Occipital lobe (tissue), 3 donors: ENCODE measurements at places on chromosomes 2 and 18. TPM values are rescaled to one million over a fixed set of nuclear protein-coding genes. Genes with fewer than 3 reads are reported as not detected.

BUB1 gene
- 7.8 TPM for total RNA-seq

SERPINB2 gene
- 0.62 TPM for total RNA-seq

DNA sequence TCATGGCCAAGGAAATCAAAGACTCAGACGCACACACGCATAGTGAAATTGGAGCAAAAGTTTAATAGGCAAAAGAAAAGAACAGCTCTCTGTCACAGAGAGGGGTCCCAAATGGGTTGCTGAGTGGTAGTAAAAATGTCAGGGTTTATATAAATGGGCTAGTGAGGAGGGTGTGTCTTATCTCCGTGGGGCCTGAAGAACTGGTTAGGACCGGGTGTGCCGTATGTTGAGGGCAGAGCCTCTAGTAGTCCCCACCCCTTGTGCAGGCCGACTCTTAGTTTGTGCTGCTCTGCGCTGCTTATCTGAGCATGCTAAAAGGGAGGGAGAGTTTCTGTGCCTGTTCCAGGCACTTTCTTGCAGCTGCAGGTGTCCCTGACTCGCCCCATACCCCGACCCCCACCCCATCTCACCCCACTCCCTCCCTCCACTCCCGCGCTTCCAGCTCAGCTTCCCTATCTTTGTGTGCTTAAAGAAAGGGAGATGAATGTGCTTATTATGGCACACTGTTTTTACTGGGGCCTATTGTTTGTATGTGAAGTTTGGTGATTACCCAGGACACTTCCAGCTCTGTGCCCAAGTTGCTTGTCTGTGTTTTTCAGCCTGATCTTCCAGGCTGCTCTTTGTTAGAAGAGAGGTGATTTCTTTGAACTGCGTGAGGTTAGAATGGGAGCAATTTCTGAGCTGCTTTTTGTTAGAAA is 167.4 kb downstream of the SPAG16 start:
- DNase-seq, result no peak

FBXO41 gene
- total RNA-seq, result 27.0 TPM

DNA sequence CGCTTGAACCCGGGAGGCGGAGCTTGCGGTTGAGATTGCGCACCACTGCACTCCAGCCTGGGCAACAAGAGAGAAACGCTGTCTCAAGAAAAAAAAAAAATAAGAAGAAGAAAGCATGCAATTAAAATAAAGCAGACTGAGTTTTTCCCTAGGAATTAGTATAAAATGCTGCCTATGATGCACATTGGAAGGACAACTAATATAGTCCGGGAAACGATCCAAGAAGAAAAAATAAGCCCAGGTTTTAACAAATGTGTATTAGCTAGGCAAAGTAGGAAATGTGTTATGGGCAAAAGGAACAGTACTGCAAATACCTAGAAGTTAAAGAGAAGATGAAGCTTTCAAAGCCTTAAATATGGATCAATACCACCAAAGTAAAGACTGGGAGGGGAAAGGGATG is 64.0 kb downstream of the SPIRE1 start:
- no peak for DNase-seq

- no peak for DNase-seq
Measured at GRCh38 chr2:46580416-46580815, 101.1 kb downstream of the TMEM247 start.

CHRNA1 gene
- not detected for total RNA-seq

TMEM37 gene
- not detected for total RNA-seq

DNA sequence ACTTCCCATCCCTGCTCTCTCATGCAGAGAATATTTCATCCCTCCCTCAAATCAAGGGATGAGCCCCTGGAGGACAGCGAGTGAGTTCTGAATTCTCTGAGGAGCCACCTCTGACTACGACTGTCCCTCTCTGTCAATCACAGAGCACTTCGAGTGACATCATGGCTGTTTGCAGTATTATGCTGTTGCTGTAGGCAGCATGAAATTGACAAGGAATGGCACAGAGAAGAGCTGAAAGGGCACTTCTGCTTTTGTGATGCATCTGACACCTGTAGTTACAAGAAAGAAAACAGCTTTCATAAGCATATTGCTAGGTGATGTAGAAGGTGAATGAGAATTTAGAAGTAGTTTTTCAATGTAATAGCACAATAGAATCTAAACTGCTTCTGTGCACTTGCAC is 166.9 kb downstream of the ARHGAP15 start:
- DNase-seq, result no peak

GRCh38 chr2:186991766-186992417 is 142.9 kb upstream of the ZSWIM2 start:
- DNase-seq, result no peak

CETN1 gene
- total RNA-seq, result not detected

DNA sequence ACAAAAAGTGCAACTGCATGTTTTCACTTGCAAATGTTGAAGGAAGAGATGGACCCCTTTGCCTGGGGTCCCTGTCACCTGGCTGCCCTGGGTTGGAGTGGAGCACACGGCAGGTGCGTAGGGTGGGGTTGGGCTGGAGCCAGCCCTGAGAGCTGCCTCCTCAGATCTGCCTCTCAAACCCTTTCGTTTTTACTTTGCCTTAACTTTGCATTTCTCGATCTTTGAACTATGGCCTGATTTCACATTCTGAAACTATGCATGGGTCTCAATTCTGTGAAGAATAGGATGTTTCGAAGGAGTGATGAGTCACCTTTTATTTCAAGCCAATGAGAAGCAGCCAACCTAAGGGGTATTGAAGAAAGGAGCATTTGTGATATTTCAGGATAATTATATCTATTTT is 132.8 kb downstream of the ACOXL start:
- DNase-seq, result no peak

- DNase-seq, result no peak
Measured at GRCh38 chr2:239329972-239330572, 70.7 kb downstream of the HDAC4 start.

- DNase-seq, result no peak
Measured at GRCh38 chr2:14256890-14257289, 375.6 kb upstream of the LRATD1 start.

GRCh38 chr18:2108591-2108990 is 462.7 kb downstream of the METTL4 start:
- no peak for DNase-seq

NEURL3 gene
- 0.16 TPM for total RNA-seq

DNA sequence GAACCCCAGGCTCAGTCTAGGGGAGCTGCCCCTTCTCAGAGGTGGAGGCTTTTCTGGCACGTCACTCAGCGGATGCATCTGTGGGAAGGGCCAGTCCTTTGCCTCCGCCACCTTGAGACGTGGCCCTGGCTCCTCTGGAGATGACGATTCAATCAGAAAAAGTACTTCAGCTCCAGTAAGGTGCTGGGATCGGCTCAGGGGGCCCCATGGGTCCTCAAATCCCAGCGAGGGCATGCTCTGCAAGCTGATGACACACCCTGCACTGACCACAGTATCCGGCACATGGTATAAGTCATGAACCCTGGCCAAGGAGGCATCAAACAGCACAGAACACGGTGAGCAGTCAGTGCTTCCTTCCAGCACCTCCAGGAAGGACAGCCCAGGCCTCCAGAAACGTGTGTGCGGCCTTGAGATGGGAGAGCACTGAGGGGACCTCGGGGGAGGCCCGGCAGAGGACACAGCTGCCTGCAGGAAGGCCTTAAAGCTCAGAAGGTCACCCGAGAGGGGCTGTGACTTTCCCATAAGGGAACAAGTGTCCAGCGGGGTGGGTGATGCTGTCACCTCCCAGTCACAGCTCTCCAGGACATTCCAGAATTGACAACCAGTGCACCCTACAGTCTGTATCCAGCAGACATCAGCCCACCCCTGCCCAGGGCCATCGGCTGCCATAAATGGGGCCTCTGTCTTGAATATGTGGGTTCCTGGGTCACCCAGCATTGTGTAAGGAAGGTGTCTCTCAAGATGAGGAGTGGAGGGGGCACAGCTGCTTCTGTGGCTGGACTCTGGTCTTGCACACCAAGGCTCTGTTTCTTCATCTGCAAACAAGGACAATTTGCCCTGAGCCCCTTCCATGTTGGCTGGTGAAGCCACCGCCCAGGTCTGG is 205.8 kb downstream of the NDUFA10 start:
- no peak for DNase-seq

LOXL3 gene
- total RNA-seq, result 16.1 TPM

DNA sequence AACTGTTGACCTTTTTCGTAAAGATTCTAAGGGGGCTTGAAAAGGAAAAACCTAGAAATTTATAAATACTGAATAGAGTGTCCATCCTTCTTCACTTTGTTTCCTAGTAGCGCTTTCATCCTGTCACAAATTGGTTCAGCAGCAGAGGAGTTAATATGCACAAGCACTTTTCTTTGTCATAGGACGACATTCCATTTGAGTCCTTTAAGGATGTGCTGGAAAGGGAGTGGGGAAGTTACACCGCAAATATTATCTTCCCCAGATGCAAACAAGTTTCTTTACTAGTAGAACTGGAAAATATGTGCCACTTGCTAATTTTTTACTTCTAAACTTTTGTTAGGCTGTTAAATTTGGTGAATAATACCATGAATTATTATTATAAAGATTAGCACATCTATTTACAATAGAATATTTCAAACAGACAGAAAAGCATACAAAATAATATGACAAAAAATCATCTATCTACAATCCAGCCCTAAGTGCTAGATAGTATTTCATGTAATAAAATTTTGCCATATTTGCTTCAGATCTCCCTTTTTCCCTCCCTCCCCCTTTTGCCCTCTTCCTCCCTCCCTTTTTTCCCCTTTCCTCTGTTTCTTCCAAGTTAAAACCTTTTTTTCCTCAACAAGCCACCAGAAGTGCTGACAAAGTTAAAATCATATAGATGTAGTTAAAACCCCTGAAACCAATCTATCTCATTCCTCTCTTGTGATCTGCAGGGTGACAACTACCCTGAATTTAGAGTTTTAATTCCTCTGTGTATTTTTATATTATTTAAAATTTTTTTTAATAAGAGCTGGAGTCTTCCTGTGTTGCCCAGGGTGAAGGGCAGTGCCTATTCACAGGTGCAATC is 50.5 kb upstream of the MAP4K3 start:
- DNase-seq, result no peak

- no peak for DNase-seq
Measured at GRCh38 chr2:176128172-176128981, 1.1 kb upstream of the HOXD8 start.

DNA sequence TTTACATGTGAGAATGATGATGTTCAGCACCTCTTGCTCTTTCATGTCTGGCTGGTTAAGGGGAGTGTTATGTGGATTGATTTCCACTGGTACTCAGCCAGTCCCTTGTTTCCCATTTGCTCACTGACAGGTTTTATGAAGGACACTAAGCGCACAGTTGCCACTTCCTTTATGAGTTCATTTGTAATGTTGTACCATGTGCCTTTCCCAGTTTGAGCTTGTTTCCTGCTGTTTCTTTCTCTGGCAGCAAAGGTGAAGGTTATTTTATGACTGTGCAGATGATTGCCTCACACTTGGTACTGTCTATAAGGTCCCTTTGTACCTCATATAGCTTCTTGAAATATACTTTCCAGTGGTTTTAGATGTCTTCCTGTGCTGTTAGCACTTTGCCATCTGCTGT is 1700.5 kb upstream of the TMEFF2 start:
- DNase-seq, result no peak

DNA sequence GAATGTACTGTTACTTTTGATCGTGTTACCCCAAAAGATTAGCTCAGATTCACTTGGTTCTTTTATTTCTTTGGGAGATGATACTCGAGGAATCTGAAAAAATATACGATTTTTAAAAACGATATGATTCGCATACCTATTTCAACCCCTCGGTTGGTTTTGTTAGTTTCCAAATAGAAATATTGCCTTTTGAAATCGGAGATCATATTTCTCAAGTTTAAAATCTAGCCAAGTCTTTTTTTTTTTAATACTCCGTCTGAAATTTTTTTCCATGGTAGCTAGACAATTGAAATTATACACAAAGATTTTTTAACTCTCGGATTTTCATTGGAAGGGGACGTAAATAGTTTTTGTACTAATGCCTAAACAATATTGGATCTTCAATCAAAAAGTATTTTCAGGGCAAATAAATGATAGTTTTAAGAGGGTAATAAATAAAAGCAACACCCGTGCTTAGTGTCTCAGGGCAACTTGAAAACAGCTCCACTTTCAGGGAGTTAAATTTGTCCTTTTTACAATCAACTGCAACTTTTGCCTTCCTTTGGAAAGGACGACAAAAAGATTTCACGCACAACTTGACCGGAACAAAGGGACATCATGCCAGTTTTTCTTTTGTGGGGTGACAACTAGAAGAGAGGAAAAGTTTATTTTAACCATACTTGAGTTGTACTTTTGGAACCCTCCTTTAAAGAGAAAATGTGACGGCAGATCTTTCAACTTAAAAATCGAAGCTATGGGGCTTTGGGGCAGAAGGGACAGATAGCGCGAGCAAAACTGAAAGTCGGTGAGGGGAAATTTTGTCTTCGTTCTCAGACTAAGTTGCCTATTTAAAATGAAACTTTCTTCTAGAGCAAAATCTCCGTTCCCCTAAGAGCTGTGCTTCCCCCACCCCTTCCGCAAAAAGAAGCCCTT is 5.8 kb upstream of the ONECUT2 start:
- no peak for DNase-seq

GRCh38 chr2:85623991-85624390 is 8.0 kb downstream of the USP39 start:
- no peak for DNase-seq

FAM237A gene
- total RNA-seq, result not detected

CRACDL gene
- 2.3 TPM for total RNA-seq

TAF4B gene
- total RNA-seq, result 4.7 TPM

DNA sequence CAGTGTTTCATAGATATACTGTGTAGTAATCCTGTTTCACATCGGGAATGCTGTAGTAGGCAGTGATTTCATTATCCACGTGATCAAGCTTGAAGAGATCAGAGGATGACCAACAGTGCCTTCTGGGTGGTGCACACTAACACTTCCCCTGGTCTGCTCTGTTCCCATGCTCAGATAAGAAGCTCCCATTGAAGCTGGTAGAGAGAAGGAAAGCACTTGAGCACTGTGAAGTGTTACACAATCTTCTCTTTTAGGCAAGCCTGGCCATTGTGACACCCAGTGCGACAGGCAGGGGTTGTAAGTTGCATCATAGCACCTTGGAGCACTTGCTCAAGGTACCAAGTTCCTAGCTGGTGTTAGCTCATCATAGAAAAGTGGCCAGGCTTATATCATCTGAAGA is 30.6 kb upstream of the GPD2 start:
- DNase-seq, result no peak

TDRD15 gene
- total RNA-seq, result 3.0 TPM

GRCh38 chr2:203719456-203720410 is 13.3 kb downstream of the CD28 start:
- no peak for DNase-seq

- no peak for DNase-seq
Measured at GRCh38 chr2:181991171-181991885, 5.7 kb downstream of the PPP1R1C start.

SERPINB7 gene
- total RNA-seq, result not detected

GRCh38 chr2:18413676-18414396 is 146.6 kb downstream of the RDH14 start:
- no peak for DNase-seq
